ENCODE measurements at places on chromosomes 1 and 21.

DNA sequence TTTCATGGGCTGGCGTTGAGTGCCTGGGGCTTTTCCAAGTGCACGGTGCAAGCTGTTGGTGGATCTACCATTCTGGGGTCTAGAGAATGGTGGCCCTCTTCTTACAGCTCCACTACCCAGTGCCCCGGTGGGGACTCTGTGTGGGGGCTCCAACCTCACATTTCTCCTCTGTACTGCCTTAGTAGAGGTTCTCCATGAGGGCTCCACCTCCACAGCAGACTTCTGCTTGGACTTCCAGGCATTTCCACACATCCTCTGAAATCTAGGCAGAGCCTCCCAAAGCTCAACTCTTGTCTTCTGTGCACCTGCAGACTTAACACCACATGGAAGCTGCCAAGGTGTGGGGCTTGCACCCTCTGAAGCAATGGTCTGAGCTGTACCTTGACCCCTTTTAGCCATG is 82.1 kb downstream of the CCDC18 start:
- DNase-seq: no peak

GRCh38 chr21:19181604-19182140 is 778.1 kb upstream of the TMPRSS15 start:
- DNase-seq: no peak

GRCh38 chr1:151292207-151293030 is 10.3 kb downstream of the ZNF687 start:
- no peak for DNase-seq

GRCh38 chr1:30169269-30169668 is 554.1 kb downstream of the MATN1 start:
- no peak for DNase-seq

DNA sequence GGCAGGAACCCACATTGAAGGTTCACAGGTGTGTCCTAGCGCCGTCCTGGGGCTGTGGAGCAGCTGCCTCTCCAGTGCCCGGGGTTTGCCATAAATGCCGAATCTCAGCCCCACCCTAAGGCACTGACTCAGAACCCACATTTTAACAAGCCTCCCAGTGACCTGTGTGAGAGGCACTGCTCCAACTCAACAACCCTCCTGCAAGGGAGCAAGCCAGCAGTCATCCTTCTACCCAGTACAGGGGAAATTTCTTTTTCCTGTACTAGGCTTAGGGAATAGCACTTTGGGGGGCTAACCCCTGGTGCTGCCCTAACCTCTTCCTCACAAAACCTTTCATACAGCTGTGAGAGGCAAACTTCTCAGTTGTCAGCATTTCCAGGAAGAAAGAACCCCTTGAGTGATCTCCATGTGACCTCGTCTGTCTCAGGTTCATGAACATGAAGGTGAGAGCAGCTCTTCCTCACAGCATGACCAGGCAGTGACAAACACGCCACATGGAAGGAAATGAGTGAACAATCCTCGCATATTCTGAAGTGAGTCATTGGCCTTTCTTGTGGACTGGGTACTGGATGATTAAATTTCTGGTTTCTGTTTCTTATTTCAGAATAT is 11.4 kb upstream of the BCAR3 start:
- DNase-seq: no peak

GRCh38 chr1:216005916-216006315 is 417.3 kb downstream of the USH2A start:
- no peak for DNase-seq

- DNase-seq: no peak
Observed at GRCh38 chr1:53332833-53333232, 5.0 kb upstream of the LRP8 start.

- no peak for DNase-seq
Observed at GRCh38 chr1:43269627-43270375, at the start of gene TMEM125. Gene TMEM125, plus strand, starts transcription at chr1:43269983. Its CDS starts 2,740 bp downstream, at chr1:43272723.

DNA sequence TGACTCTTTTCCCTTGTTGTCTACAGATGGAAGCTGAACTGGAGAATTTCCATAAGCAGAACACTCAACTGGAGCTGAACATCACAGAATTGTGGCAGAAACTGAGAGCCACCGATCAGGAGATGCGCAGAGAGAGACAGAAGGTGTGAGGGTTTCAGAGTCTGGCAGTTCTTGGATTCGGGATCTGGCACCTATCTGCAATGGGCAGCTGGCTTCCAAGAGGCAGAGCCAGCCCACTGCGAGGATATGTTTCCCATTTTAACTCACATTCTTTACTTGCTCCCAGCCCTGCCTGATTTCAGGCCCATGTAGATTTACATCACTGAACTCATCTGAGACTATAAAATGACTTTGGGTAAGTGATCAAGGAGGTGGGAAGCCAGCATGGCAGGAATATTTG is 37.3 kb upstream of the TMEM125 start:
- no peak for DNase-seq

DNA sequence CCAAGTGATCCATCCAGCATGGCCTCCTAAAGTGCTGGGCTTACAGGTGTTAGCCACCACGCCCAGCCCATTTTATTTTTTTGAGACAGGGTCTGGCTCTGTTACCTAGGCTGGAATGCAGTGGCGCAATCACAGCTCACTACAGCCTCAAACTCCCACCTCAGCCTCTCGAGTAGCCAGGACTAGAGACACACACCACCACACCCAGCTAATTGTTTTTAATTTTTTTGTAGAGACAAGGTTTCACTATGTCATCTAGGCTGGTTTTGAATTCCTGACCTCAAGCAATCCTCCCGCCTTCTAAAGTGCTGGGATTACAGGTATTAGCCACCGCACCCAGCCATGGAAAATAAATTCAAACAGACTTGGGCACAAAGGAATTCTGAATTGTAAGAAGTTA is 31.9 kb downstream of the PUM1 start:
- no peak for DNase-seq

DNA sequence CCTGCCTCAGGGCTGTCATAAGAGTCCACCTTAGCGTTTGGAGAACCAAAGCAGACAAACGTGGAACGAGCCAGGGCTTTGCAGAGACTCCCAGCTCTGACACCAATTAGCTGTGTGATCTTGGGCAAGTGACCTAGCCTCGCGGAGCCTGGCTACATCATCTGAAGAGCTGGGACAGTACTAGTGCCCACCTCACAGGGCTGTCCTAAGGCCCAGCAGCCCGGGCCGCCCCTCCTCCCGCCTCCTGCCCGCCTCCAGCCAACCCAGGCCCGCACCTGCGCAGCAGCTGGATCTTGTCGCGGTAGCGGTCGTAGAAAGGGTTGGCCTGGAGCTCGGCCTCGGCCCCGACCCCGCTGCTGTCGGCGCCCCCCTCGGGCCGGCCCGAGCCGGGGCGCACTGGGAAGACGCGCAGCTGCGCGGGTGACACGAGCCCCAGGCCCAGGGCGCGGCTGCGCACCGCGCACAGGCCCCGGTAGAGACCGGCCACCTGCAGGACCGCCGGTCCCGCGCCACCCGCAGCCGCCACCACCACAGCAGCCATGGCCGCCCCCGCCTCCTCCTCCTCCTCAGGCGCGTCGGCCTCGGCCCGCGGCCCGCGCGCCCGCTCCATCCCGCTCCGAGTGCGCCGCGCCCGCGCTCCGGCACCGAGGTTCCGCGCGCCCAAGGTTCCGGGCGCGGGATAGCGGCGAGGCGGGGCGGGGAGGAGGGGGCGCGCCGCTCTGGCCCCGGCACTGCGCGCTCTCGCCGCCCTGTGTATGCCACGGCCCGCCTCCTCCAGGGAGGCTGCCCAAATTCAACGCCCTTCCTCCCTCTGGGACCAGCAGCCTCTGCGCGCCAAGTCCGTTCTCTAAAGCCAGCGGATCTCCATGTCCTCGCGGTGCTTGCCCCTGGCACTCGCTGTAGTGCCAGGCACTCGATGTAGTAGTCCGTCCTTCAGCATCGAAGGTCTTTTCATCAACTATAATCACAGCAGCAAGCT is at the start of gene ATPAF1:
Gene ATPAF1, minus strand, starts transcription at position 583 of the 979 bp plus-strand sequence. Its CDS starts 42 bp downstream, at position 541.
- DNase-seq: peak; percentile 83

- no peak for DNase-seq
Observed at GRCh38 chr1:189205863-189206262, 1271.8 kb downstream of the BRINP3 start.

DNA sequence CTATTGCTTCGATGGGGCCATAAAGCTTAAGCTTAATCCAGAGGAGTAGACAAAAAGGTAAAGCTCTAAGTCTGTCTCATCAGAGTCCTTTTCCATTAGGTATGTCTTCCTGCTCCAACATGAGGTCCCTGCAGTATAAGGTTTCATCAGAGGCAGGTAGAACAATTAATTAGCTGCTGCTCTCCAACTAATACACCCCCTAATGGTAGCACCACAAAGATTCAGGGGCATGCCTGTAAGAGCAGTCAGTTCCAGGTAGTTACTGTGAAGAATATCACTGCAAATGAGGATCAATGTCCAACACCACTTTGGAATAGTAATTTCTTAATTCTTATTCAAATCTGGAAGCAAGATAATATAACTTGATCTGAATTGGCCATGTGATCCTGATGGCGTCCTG is 160.3 kb upstream of the ESRRG start:
- no peak for DNase-seq

GRCh38 chr1:91594383-91595055 is 93.9 kb downstream of the CDC7 start:
- no peak for DNase-seq

DNA sequence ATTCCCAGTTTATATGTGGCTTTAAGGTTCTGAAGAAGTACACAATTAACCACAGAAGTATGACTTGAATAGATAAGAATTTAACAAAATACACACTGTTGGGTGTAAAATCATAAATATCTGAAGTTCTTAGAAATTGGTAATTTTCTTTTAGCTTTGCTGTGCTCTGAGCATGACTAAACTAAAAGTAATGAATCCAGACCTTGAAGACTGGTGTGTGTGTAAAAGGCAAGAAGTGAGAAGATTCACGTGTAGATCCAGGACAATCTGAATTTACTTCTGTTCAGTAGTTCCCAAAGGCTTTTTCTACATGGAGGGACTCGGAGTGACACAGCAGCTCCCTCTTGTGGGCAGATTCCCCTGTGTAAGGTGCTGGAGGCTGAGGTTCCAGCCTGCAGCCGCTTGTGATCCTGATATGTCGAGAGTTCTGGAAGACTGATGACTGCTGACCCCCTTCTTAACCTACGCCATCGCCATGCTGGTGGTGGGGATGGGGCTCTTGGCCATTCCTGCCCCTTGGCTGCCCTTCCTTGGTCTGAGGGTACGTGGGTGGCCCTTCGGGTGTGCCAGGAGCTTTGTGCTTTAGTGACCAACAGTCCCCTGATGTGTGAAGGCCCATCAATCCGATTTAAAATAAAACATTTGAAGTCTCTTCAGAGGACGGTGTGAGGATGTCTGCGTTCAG is 62.7 kb downstream of the ADARB1 start:
- peak; percentile 76 for DNase-seq

- no peak for DNase-seq
Observed at GRCh38 chr1:193806079-193807048, 620.0 kb upstream of the B3GALT2 start.

GRCh38 chr1:51564124-51564523 is 45.1 kb upstream of the EPS15 start:
- no peak for DNase-seq

DNA sequence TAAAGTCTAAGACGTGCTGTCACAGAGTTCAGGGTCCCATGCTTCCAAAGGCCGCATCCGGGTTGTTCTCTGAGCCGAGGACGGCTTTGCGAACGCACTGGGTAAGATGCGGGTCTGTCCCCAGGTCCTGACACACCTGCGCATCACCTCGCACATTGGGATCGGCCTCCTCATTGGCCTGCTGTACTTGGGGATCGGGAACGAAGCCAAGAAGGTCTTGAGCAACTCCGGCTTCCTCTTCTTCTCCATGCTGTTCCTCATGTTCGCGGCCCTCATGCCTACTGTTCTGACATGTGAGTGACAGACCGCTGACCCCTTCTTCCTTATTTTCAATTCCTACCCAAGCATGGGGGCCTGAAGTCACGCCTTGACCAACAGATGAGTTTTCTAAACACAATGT is 25.3 kb downstream of the TFF3 start:
- peak; percentile 16 for DNase-seq

- DNase-seq: no peak
Observed at GRCh38 chr1:200561856-200562214, 58.7 kb downstream of the KIF14 start.

DNA sequence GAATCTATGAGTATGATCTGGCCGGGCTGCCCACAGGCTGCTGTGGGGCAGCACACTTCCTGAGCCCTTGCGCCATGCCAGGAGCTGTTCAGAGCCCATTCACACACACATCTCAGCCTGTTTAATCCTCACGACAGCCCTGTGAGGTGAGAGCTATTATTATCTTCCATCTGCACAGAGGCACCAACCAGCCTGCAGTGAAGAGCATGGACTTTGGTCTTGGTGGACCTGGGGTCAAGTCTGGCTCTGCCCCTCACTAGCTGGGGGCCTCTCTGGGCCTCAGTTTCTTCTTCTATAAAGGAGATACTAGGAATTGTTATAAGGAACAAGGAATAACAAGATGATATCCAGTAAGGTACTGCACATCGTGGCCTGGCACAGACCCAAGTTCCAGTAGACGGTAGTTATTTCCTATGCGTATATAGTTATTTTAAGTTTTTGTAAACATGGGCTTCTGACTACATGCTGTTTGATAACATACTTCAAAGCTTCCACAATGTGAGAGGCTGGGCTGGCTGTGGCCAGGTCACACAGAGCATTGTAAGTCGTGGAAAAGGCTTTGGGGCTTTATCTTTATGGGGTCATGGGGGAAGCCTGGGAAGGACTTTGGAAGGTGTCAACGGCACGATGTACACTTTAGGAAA is 3.4 kb upstream of the PADI2 start:
- no peak for DNase-seq

DNA sequence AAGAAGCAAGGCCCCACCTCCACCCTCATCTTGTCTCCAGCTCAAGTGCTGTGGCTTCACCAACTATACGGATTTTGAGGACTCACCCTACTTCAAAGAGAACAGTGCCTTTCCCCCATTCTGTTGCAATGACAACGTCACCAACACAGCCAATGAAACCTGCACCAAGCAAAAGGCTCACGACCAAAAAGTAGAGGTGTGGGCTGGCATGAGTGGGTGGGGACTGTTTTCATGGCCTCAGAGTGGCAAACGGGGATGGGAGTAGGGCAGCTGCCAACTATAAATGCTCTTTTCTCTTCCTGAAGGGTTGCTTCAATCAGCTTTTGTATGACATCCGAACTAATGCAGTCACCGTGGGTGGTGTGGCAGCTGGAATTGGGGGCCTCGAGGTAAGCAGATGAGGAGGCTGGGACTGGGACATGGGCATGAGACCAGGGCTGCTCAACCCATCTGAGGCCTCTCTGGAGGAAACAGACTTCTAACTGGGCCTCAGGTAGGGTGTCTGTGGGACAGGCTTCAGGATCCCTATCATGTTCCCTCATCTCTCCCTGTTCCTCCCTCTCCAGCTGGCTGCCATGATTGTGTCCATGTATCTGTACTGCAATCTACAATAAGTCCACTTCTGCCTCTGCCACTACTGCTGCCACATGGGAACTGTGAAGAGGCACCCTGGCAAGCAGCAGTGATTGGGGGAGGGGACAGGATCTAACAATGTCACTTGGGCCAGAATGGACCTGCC is 8.8 kb upstream of the P3R3URF start:
- DNase-seq: no peak

- DNase-seq: no peak
Observed at GRCh38 chr1:116289193-116289592, 83.9 kb upstream of the ATP1A1 start.

Measured in hypothalamus (tissue), 51 donors.